Kasumi-1 (cell line): ENCODE measurements at places on chromosomes 11 and 22.
A peak's percentile ranks its signal among the peaks of the same experiment; 100 is the strongest.

DNA sequence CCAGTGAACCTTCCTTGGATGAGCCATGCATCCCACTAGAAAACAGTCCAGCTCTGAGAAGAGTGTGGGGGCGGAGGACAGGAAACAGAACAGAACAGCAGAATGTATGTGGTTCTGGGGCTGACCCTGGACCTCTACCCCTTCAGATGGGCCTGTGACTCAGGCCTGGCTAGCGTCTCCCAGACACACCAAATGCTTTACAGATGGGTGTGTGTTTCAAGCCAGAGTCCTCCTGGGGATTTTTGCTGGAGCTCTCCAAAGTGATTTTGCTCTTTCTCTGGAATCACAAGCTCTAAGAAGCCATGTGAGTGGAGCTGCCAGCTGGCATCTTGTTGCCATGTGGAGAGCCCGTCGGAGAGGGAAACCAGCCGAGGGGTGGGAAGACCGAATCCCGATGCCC, 13.2 kb upstream of the C1QTNF4 start:
- no peak for DNase-seq

GRCh38 chr11:14259186-14259784, 99.7 kb downstream of the RRAS2 start:
- DNase-seq: no peak

DNA sequence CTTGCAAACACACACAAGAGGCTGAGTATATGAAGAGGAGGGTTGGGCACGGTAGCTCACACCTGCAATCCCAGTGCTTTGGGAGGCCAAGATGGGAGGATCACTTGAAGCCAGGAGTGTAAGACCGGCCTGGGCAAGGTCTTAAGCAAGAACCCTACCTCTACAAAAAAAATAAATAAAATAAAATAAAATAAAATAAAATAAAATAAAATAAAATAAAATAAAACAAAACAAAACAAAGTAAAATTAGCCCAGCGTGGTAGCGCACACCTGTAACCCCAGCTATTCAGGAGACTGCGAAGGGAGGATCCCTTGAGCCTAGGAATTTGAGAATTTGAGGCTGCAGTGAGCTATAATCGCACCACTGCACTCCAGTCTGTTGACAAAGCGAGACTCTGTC, 337.9 kb downstream of the SHANK2 start:
- no peak for DNase-seq

DNA sequence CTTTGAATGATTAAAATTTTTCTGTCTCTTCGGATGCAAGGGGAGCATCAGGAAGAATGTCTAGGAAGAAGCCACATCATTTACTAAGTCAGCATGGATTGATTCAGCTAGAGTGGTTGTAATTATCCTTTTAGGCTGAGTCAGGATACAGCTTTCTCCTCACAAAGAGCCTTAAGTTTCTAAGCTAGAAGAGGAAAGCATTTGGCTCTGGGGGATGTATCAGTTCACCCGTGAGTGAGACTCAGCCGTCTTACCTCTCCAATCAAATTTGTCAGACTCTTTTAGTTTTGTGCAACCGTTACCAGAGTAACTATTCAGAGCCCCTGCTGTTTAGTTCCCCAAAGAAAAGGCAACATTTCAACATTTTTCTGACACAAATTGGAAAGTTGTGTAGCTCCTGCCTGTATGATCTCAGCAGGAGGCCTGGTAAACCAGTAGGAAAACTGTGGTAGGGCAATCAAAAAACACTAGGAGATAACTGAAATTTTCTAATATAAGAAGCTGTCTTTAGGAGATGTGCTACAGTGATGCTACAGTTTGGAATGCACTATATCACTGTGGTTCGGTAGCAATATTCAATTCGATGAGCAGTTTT, 432.4 kb upstream of the LUZP2 start:
- DNase-seq: no peak

GRCh38 chr11:78259777-78260487, 71.2 kb downstream of the USP35 start:
- no peak for DNase-seq

- no peak for DNase-seq
Observed at GRCh38 chr22:31584804-31585160, 77.2 kb downstream of the PISD start.

GRCh38 chr11:70546191-70546940, 148.0 kb downstream of the CTTN start:
- no peak for DNase-seq

DNA sequence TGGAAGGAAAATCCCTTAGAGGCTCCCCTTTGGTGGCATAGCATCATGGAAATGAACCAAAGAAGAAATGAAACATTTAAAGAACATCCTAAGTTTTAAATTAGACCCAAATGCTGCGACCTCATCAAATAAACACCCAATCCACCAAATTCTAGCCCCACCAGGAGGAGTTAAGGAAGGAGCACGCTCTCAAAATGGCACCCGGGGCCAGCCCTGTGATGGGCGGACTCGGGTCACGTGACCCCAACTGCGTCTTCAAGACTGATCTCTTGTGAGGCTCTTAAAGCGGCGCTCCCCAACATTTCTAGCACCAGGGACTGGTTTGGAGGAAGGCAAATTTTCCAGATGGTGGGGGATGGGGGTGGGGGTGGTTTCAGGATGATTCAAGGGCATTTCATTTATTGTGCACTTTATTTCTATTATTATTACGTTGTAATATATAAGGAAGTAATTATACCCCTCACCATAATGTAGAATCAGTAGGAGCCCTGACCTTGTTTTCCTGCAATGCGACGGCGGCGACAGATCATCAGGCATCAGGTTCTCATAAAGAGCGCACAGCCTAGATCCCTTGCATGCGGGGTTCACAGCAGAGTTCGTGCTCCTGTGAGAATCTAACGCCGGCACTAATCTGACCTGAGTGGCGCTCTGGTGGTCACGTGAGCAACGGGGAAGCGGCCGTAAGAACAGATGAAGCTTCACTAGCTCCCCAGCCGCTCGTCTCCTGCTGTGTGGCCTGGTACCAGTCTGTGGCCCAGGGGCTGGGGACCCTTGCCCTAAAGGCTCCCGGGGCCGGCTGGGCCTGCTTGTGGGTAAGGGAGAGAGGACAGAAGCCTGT, 90.6 kb upstream of the SLC22A12 start:
- peak; percentile 91 for DNase-seq

GRCh38 chr11:57647372-57647771, 2.3 kb downstream of the YPEL4 start:
- peak; percentile 17 for DNase-seq

DNA sequence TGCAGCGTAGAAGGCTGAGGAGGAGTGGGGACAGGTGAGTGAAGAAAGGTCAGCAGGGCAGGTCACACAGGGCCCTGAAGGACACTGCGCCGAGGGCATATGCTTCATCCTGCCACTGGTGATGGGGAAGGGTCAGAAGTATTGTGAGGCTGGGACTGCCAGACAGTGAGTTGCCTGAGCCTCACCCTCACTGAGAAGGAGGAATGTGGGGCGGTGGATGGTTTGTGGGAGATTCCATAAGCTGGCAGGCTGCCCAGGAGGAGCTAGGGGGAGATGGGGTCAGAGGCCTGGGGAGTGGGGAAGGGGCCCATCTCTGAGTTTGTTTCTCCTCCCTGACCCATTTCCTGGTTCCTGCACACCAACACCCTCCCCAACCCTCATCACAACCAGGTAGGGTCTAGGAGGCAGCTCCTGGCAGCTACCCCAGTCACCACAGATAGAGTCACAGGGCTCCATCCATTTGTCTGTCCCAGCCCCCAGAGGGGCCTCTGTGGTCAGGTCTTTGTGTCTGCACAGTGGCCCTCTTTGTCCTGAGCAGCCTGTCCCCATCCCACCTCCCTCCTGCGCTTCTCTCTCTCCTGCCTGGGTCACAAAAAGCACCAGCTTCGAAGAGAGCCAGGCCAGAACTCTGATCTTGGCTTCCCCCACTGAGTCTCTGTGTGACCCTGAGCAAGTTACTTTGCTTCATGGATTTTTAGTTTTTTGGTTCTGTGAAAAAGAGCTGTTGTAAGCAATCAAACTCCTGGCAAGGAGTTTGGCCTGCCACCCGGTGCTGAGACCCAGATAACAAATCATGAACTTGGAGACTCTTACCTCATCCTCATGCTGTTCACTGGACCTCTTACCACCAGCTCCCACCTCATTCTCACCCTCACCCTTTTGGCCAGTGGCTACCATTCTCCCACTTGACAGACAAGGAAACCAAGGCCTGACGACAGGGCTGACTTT, 4.6 kb upstream of the P2RY2 start:
- DNase-seq: no peak

- no peak for DNase-seq
Observed at GRCh38 chr11:65215441-65216076, 33.8 kb downstream of the CAPN1 start.

DNA sequence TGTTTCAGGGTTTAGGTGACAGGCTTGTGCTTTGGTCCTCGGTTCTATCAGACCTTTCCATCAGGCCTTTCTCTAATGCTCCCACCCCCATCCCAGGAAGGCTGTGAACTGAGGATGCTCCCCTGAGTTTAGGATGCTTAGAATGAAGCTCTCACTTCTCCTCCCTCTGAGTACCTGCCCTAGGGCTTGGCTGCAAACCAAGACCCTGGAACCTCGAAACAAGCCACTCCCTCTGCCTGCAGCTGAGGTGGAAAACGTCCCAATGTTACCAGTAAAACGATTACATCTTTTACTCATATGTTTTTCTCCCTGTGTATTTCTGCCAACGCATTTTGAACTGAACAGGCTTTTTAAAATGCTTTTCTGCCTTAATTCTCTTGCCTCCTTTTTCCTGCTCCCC, 54.5 kb upstream of the BMAL1 start:
- no peak for DNase-seq

DNA sequence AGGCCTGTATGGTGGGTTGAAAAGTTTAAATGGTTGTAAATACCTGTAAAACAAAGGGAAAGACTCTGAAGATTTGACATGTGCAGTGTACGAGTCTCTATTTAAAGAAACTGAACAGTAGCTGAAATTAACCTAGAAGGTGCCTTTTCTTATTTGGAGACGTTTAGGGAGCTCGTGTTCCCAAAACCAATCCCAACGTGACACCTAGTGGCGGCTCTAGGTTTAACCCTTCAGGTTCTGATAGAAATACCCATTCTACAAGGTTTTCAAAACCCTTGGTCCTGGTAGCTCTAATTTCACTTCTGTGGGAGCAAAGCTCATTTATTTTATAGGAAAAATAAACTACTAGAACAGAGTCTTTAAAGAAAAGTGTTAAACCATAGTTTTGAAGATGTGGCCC, 258.3 kb downstream of the LRRC4C start:
- DNase-seq: peak; percentile 66

DNA sequence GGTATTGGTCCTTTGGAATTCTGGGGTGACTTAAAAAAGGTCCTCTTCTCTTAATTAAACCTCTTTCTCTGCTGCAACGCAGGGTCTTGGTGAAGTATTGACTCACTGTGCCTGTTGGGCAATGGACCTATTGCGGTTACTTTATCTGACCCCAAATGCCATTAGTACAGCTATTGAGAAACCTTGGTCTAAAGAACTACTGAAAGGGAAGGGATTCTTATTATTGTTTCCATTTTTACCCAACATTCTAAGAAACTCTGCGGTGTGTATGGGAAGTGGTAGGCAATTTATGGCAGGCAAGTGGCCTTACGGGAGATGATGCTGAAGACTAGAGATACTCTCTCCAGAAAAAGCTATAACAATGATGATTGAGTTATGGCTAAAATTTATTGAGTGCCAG, 12.5 kb downstream of the SLC6A5 start:
- no peak for DNase-seq

- no peak for DNase-seq
Observed at GRCh38 chr22:33975841-33976240, 55.6 kb upstream of the LARGE1 start.

DNA sequence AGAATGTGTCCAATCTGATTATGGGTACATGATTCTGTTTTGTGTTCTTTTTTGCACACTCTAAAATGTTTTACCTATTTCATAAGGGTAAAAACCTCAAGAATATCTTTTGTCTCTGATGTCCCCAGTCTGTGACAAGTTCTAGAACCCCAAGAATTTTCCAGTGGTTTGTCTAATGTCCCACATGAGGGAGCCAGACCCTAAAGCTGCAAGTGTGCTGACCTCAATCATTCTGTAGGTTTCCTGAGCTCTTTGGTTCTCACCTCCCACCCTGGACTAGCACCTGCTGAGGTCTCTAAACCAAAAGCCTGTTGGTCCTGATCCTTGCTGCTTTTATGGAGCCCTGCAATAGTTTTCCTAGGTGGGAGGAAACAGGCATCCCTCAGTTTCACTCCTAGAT, 149.8 kb upstream of the MPPED2 start:
- DNase-seq: no peak

GRCh38 chr11:31802609-31802989, 8.5 kb downstream of the PAX6 start:
- DNase-seq: no peak

DNA sequence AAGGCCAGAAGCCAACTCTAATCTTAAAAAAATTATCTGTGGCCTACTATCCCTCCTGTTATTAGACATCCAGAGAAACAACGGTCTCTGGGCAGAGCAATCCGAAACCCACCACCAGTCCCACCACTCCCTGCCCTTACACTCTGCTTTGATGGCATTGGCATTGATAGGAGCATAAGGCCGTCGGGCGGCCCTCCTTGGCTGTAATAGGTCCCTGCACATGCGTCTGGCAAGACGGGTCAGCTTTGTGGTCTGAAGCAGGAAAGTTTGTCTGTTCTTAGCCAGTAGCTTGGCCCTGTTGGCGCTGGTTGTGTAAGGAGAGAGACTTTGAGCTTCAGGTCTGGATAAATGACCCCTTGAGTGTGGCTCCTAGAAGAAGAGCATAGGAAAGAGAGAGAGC, 3.8 kb upstream of the TUT1 start:
- no peak for DNase-seq

DNA sequence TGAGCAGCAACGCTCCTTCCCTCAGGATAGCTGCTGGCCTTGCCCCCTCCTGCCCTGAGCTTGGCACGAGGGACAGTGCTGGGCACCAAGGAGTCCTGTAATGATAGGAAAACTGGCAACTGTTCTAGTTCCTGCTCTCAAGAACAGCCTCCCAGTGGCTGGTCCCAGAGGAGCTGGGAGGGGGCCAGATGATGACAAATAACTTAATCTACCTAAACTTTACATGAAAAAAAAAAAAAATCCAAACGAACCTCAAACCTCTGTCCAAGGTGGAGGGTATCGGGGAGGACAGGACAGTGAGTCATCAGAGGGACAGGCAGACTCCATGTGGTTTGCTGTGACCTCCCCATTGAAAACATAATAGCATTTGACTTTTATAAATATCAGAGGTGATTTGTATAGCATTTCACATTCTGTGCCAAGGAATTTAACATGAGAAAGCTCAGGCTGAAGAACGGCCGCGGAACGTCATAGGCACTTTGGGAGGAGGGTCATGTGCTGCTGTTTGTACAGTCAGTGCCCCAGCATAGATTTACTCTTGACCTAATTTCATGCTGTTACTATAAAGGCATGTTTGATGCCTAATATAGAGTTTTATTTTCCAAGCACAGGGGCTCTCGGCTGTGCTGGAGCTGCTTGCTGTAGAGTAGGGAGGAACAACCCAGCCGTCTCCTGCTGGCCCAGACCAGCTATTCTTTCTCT, 98.2 kb upstream of the NNMT start:
- DNase-seq: no peak

- DNase-seq: peak; percentile 43
Observed at GRCh38 chr11:46235777-46236688, 41.4 kb upstream of the CREB3L1 start.

DNA sequence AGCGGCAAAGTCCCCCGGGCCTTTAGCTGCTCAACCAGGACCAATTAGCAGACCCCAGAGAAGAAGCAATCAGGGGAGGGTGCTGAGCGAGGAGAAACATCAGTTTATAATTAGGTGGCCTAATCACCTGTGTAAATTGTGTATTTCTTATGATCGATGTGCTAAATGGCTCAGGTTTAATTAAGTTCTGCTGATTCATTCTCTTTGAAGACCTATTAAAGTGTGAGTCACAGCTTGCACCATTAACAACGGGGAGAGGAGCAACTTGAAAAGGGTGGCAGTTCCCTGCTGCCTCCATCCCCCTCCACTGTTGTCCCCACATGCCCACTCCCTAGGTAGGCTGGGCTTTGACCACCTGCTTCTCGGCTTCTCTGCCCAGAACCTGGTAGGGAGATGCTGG, 10.7 kb downstream of the ISX start:
- no peak for DNase-seq
